ENCODE measurements at places on chromosomes 6 and 20.

DNA sequence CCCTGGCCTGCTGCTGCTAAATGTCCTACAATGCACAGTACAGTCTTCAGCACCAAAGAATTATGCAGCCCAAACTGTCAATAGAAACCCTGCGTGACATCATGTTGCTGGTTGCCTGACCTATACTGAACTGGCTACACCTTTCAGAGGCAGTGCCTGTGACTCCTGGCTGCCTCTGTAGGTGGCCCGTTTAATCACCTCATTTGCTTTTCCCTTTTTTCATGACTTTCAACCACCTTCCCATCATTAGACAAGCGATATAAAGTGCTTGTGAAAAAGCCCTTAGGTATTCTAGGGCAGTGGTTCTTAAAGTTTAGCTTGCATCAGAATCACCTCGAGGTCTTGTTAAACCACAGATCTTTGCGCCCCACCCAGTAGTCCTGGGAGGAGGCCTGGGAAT lies 33.0 kb upstream of the RIPOR2 start:
- DNase-seq, result no peak

- no peak for DNase-seq
Measured at GRCh38 chr6:149336609-149336928, 19.1 kb downstream of the TAB2 start.

DNA sequence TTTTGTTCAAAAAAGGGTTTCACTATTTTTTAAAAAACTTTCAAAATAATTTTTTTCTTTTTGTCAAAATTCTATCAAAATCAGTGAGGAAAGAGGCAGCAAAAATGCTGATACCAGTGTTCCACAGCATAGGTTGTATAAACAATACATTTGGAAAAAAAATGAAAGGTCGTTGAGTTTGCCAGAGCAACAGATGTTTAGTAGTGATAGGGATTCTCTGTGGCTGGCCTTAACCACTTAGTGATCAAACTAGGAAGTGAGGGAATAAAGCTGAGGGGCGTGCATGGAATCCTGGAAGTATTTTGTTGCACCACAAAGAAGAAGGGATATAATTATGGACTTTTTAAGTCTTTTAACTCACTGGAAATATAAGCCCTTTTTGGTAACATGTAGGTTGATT lies 555.3 kb upstream of the CHD6 start:
- DNase-seq, result no peak

DNA sequence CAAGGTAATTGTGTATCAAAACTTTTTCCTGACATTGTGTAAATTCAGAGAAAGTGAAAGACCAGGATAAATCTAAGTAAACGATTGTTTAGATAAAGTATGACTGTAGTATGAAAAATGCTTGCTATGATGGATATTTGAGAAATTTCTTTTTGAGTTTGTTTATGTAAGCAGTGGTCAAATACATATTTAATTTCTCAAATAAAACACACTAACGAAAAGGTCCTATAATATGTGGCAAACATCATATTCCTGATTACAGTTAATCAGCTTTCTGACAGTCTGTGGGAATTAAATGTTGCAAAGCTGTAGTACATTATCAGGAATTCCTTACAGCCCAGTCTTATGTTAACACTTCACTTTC lies 636.9 kb downstream of the MMUT start:
- DNase-seq, result no peak

- no peak for DNase-seq
Measured at GRCh38 chr20:62949962-62950361, 2.5 kb upstream of the SLC17A9 start.

DNA sequence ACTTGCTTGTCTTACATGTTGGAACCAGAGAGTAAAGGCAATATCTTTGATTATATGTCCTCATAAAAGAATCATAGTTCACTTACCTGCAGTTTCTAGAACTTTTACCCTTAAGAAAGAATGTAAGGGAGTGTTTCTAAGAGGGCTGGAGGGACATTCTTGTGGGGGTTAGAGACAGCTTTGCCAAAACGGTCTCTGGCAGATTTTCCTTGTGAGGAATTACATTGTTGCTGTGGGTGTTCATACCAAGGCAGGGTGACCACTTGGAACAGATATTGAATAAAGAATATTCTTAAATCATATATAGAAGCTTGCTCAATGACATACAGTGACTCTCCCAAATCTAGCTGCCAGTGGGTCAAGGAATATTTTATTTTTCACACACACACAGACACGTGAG lies 517.6 kb upstream of the SOX4 start:
- DNase-seq, result no peak

DNA sequence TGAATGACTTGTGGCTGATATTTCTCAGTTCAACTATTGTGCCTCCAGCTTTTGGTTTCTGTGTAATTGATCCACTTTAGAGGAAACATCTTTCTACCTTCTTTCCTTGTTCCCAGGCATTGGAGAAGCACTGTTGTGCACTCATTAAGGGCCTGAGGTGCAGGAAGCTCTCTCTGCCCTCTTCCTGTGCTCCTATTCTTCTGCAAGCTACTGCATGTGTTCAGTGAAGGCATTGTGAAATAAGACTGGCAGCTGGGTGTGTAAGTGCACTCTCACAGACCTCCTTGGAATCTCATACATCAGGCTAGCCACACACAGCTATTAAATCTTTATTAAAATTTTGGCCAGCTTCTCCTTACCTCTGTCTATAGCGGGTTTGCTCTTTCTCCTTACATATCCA lies 177.8 kb downstream of the OGFRL1 start:
- no peak for DNase-seq
